ENCODE measurements at places on chromosomes 1 and 21.

DNA sequence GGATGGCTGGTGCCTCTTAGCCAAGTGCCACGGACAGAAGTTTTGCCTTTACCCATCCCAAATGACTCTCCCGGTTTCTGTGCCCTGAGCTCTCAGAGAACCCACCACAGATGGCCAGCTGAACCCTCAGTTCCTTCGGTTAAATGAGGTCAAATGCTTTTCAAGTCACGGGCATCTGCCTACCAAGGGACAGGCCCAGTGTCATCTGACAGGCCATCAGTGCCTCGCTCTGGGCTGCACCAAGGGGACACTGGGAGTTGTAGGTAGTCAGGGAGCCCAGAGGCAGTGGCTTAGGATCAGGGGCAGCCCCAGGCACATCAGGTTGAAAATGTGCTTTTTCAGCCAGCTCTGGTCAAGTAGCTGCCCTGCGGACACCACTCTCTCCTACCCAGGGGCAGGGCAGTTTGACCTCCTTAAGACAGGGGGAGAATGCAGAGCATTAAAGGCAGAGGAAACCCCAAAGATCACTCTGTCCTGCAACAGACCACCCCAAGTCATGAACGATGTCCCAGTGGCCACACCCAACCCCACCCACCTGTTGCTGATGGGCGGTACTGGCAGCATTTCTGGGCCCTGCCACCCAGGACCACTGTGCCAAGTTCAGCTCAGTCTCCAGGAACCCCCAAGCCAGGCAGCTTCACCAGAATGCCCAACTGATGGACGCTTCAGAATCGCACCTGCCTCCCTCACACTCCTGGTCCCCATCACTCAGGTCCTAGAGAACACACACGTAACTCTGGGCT lies 60.7 kb downstream of the CASZ1 start:
- DNase-seq: no peak

DNA sequence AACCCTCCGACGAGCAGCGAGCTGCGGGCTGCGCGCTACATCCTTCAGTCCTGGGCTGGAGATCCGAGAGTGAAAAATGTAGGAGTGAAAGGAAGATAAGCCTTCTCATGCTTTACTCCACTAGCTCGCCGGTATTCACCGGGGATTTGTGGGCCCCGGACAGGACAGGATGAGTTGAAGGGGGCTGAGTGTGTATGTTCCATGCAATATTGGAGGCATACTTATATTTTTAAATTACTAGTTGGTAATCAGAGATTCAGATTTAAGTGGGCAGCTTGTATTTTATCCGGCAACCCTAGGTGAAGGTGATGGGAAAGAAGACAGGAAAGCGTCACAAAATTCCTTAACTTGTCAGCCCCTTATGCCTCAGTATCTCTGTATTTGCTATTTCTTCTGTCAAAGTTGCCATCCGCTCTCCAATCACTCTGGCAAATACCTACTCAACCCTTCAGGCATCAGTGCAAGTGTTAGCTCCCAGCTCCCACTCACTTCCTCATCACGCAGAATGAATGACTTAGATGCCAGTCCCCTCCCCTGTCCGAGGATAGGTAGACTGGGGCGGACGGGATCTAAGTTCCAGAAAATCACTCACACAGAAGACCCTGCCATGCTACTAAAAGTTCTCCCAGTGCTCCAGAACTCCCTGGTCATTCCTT lies 503 bp upstream of the PIGM start:
- DNase-seq: no peak

GRCh38 chr1:37811027-37811655 lies 3.1 kb upstream of the YRDC start:
- peak; percentile 26 for DNase-seq

DNA sequence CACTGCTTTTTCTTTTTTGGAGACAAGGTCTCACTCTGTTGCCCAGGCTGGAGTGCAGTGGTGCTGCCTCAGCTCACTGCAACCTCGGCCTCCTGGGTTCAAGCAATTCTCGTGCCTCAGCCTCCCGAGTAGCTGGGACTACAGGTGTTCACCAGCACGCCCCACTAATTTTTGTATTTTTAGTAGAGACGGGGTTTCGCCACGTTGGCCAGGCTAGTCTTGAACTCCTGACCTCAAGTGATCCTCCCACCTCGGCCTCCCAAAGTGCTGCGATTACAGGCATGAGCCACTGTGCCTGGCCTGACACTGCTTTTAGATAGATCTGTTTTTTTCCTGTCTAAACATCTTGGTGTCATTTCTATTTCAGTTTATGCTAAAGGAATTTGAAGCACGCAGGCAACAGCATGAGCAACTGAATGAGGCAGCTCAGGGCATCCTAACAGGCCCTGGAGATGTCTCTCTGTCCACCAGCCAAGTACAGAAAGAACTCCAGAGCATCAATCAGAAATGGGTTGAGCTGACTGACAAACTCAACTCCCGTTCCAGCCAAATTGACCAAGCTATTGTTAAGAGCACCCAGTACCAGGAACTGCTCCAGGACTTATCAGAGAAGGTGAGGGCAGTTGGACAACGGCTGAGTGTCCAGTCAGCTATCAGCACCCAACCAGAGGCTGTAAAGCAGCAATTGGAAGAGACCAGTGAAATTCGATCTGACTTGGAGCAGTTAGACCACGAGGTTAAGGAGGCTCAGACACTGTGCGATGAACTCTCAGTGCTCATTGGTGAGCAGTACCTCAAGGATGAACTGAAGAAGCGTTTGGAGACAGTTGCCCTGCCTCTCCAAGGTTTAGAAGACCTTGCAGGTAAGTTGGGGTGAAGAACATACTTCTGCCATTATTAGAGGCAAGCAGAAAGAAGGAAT lies 106.1 kb upstream of the BMP8A start:
- DNase-seq: no peak

DNA sequence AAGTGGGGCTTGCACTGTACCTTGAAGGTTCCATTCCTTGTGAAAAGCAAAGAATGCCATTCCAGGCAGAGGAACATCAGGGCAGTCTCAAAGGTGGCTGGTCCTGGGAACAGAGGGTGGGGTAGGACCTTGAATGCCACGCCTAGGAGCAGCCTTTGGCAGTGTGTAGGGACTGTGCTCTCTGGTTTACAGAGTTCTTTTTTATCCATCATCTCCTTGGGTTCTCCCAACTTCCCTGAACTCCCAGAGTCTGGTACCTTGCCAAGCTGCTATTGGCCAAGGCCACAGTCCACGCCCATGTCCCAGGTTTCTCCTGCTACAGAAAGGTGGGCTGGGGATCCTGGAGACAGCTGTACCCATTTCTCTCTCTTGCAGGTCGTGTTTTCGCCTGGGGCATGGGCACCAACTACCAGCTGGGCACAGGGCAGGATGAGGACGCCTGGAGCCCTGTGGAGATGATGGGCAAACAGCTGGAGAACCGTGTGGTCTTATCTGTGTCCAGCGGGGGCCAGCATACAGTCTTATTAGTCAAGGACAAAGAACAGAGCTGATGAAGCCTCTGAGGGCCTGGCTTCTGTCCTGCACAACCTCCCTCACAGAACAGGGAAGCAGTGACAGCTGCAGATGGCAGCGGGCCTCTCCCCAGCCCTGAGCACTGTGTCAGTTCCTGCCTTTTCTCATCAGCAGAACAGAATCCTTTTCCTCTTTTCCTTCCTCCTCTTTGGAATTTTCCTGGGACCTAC lies 15.3 kb upstream of the TRNAU1AP start:
- no peak for DNase-seq

DNA sequence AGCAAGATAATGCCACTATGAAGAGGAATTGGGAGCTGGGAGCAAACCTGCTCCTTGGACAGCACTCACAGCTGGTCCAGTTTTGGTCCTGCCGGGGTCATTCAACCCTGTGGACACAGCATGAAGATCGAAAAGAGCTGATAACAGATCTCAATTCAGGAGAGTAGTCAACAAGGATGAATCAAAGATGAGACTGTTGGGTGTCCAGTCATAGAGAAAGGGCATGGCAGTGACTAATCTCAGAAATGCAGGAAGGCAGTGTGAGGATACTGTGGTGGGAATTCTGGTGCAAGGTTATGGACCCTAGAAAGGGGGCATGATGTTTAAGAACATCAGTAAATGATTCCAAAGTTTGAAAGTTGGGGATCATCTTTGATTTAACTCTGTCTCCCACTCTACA lies 261.4 kb upstream of the ZP4 start:
- DNase-seq: no peak
